ENCODE measurements at places on chromosomes 5 and 9. TPM values are rescaled to one million over a fixed set of nuclear protein-coding genes. Genes with fewer than 3 reads are reported as not detected.

The FOXI1 gene
- not detected for total RNA-seq

The HTR4 gene
- not detected for total RNA-seq

The ARL15 gene
- 8.3 TPM for total RNA-seq

The ANKS6 gene
- total RNA-seq: 11.2 TPM

The ZNF608 gene
- not detected for total RNA-seq

The RIMOC1 gene
- total RNA-seq: 29.7 TPM

The ASTN2 gene
- total RNA-seq: 3.3 TPM

The GNA14 gene
- not detected for total RNA-seq

The CYSRT1 gene
- 0.40 TPM for total RNA-seq

The POU5F2 gene
- total RNA-seq: 2.1 TPM

The TRPM6 gene
- total RNA-seq: 0.19 TPM

The KIAA1191 gene
- 78.0 TPM for total RNA-seq

The TAF11L5 gene
- total RNA-seq: not detected

The FAM13B gene
- 30.1 TPM for total RNA-seq

The MUSK gene
- not detected for total RNA-seq

The SNX18 gene
- 11.6 TPM for total RNA-seq

The FOXD1 gene
- total RNA-seq: 0.45 TPM

The OR1K1 gene
- not detected for total RNA-seq

The BTNL9 gene
- not detected for total RNA-seq

The MSX2 gene
- not detected for total RNA-seq

The IFNE gene
- total RNA-seq: not detected

The SLC36A3 gene
- total RNA-seq: not detected

The DMRTA1 gene
- 0.05 TPM for total RNA-seq
